ENCODE measurements at places on chromosomes 4 and X. TPM values are rescaled to one million over a fixed set of nuclear protein-coding genes. Genes with fewer than 3 reads are reported as not detected.

The MAGEB17 gene
- total RNA-seq: not detected

GRCh38 chr4:7637139-7637538 lies 202.4 kb upstream of the PSAPL1 start:
- DNase-seq: no peak

DNA sequence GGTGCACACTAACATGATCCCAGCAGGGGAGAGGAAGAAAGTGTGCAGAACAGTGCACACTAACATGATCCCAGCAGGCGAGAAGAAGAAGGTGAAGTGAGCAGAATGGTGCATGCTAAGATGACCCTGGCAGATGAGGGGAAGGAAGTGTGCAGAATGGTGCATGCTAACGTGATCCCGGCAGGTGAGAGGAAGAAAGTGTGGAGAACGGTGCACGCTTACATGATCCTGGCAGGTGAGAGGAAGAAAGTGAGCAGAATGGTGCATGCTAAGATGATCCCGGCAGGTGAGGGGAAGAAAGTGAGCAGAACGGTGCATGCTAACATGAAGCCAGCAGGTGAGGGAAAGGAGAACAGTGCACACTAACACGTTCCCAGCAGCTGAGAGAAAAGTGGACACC lies 83.7 kb downstream of the ACOX3 start:
- no peak for DNase-seq

DNA sequence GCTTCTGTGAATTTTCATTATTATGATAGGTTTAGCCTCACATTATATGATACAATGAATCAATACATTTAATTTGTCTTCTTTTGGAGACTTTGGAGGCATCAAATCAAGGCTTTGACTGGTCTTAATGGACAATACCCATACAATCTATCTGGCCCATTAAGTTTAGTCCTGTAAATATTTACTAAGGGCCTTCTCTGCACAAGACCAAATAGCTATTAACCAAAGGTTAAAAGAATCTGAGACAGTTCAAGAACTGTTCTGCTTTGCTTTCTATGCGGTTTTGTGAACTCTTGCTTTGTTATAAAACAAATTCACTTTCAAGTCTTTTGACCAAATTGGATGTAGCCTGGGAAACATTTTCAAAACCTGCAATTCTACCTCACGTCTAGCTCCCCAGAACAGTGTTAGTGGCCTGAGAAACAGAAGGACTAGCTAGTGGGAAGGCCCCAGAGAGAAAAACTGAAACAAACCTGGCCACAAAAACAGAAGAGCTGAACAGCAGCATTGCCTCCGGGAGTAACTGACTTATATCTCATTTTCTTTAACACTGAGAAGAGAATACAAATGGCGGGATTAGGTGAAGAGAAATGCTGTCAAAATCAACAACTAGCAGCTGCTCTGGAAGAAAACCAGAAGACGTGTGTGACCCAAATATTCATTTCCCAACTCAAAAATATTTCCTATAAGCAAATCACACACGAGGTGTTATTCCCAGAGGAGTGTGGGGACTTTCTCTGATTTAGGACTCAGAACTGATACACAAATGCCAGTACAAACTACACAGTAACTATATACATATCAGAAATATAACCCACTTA lies 548 bp downstream of the TLR1 start:
- DNase-seq: no peak

- no peak for DNase-seq
These were observed 1.5 kb downstream of the CASP6 start for GRCh38 chr4:109701566-109702410.

- no peak for DNase-seq
These were observed 27.2 kb downstream of the LIN54 start for GRCh38 chr4:82983444-82983843.

- DNase-seq: peak; percentile 42
These were observed 1.1 kb upstream of the SLC10A7 start for GRCh38 chr4:146522869-146523205.

GRCh38 chr4:48361012-48361400 lies 19.7 kb downstream of the SLAIN2 start:
- peak; percentile 49 for DNase-seq

DNA sequence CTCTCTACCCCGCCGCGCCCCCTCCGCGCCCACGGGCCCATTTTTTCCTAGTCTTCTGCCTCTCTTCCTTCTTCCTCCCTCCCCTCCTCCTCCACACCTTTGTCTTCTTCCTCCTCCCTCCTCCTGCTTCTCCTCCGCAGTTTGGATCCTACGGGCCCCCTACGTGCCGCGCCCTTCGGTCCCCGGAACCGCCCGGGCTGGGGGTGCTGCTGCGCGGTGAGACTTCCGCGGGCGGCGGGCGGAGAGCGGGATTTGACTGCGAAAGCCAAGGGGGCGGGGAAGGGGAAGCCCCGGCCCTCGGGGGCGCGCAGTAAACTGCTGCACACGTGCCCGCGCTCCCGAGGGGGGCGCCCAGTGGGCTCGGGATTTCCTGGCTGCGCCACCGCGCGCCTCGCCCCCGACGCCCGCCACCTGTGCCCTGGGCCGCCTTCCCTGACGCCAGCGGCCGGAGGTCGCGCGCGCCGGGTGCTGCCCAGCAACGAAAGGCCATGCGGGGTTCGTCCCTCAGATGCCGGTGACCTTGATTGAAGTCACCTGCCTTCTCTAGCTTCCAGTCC lies 3.3 kb upstream of the NKX3-2 start:
- DNase-seq: no peak
